Activated CD4-positive, alpha-beta T cell treated with anti-CD3 and anti-CD28 coated beads for 36 hours (primary cell): ENCODE measurements at places on chromosomes 2 and 18. TPM values are rescaled to one million over a fixed set of nuclear protein-coding genes. Genes with fewer than 3 reads are reported as not detected.

GRCh38 chr2:142997231-142997630, 119.8 kb downstream of the KYNU start:
- no peak for DNase-seq

DNA sequence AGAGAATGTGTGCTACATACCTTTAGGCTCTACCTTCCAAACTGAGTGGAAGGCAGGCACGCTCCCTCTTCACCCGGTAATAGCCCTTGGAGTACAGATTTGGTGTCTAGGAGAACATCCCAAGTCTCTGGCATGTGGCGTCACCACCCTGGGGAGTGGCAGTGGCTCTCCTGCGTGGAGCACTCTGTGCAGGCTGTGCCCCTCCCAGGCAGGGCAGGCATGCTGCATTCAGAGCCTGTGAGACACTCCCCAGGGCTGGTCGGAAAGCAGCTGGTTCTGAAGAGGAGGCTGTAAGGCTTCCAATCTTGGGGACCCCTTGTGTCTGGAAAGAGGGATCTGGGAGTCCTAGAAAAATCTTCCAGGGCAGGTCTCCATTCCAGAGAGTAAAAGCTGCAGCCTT, 193.3 kb downstream of the ANKRD30B start:
- DNase-seq: no peak

DNA sequence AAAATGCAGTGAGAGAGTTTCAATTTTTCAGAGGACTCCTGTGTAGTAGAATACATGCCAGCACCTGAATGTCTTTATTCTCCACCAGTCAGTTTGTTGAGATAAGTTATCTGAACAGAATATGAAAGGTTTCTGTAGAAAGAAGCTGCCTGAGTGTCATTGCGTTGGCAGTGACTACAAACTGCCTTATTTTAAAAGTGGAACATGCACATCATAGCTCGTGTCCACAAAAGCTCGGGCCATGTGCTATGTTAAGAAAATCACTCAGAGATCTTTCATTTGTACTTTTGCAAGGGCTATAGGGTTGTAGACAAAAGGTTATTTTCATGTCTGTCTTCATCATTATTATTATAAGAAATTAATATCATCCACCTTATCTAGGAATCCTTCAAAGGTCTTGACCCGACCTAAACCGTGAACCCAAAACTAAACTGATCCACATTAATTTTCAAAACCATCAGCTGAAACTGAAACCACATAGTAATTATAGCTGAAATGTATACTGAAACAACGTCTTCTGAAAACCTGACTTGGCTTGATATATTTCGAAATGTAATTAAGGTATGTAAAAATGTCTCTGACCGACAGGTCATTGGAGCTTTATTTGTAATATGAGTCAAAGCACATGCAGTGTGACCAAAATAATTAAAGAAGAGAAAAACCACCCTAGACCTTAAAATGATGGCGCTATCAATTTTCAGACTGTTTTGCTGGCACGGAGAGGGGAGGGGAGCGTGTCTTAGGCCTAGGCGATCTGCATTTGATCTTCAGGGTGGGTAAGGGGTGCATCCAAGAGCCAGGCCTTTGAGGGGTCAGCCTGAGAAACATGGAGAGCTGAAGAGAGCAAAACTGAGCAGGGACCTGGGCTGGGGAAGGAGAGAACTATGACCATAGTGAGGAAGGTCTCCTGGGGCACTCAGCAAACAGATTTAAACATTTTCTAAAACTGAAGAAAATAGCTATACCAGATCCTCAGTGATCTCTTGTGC, 232.1 kb downstream of the SOX11 start:
- DNase-seq: no peak

- no peak for DNase-seq
Observed at GRCh38 chr18:363301-364085, 95.6 kb upstream of the THOC1 start.

- no peak for DNase-seq
Observed at GRCh38 chr2:133720429-133720828, 152.2 kb upstream of the NCKAP5 start.

- no peak for DNase-seq
Observed at GRCh38 chr2:168560817-168561499, 104.9 kb downstream of the CERS6 start.

DNA sequence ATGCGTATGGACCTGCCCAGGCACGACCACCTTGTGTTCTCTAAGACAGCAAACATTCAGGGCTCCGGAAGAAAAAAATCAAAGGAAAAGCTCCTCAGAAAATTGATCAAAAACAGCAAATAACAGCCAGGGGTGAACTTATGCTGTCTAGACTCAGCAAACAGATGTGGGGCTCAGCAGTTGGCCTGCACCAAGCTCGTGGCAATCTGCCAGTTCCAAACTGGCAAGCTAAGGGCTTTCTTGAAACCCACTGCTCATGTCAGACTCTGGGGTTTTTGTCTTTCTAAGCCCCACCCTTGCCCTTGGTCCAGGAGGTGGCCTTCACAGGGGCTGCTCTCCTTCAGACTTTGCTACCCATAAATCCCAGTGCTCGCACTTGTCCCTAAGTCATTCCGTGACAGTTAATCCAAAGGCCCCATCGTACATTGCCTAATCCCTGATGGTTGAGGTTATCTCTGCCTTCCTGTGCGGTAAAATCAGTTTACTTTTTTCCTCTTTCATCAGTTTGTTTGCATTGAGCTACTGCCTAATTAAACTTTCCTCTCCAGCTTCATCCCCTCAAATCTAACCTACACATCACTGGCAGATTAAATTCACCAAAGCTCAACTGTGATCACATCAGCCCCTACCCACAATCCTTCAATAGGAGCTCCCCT, 408.0 kb downstream of the LRATD1 start:
- DNase-seq: no peak

DNA sequence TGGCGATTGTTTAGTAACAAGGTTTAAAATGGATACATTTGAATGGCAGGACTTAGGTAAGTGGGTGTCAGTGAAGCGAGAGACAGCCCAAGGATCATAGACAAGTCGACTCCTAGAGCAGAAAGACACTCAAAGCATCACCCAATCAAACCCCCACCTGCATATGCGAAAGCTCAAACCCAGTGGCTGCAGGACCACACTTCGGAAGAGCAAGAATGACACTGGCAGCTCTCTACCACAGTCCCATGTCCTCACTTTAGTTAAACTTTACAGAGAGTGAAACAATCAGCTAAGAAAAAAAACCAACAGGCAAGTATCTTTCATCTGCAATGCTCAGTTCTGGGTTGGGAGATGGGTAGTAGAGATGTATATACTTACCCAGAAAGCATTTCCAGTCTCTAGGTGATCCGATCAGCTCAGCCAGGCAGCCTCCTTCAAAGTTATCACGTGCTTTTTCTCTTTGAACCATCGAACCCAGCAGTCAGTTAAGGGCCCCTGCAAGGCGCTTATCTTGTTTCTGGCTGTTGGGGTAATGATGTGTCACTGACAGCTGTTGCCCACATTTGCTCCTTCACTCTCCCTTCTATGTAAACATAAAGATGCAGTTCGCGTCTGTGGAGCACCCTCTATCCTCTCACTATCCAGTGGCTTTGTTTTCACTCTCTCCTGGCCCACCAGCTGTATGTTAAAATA, 357.5 kb upstream of the ID2 start:
- DNase-seq: peak; percentile 34

DNA sequence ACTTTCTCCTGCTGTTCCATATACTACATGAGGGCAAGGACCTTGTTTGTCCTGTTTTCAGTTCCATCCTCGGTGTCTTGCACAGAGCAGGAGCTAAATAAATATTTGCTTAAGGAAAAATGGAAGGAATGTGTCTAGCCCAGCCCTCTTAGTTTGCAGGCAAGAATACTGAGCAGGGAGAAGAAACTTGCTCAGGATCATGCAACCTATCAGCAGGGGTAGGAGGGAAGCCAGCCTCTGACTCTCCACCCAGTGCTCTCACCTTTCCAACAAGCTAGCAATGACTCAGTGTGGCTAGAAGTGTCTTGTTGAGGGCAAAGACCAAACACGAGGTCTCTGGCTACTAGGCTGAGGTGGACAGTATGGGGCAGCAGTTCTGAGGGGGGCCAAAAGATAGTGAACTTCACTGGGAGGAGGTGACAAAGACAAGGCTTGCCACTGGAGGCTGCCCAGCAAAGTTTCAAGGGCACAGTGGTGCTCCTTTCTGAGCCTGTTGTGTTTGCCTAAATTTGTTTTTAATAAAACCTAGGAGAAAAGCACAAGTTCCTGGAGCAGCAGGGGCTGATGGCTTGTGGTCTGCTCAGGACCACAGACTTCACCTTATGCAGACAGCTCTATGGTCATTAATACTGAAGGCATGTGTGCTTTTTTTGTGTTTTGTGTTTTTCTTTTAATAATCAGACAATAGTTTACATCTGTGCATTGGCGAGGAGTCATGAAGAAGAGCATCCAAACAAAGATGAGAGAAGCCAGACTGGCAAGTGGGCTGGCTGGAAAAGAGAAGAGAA, 49.1 kb upstream of the CTAGE1 start:
- DNase-seq: no peak

DNA sequence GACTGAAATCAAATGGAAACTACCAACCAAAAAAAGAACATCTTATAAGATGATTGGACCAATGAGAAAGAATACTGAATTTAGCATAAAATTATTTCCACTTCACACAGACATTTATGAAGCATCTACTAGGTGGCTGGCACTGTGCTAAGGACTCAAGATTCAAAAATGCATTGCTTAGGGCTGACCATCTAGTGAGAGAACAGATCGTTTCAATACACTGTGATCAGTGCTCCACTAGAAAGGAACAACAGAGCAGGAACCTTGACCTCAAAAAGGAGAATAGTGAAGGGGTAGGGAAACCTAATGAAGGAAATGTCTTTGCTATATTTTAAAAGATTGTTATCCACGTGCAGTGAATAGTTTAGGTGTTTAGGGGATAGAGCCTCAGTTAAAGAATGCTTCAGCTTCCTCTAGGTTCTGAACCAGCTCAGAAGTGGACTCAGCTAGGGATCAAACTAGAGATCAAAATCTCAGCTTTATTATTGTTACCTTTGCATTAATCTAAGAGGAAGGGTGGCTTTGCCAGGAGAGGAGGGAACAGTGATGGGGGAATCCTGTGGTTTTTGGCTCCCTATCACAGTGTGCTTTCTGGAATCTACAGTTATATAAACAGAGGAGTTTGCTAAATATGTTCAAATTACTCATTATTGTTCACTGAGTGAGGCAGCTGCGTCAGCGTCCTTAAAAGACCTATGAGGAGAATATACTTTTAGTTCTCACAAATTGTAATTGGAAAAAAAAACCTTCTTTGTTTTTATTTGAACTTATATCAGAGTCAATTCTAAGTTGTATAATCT, 16.2 kb upstream of the BBS5 start:
- DNase-seq: no peak

GRCh38 chr2:240898108-240898730, 2.3 kb upstream of the MAB21L4 start:
- DNase-seq: no peak

- DNase-seq: no peak
Observed at GRCh38 chr2:173187941-173188788, 112.5 kb downstream of the MAP3K20 start.

DNA sequence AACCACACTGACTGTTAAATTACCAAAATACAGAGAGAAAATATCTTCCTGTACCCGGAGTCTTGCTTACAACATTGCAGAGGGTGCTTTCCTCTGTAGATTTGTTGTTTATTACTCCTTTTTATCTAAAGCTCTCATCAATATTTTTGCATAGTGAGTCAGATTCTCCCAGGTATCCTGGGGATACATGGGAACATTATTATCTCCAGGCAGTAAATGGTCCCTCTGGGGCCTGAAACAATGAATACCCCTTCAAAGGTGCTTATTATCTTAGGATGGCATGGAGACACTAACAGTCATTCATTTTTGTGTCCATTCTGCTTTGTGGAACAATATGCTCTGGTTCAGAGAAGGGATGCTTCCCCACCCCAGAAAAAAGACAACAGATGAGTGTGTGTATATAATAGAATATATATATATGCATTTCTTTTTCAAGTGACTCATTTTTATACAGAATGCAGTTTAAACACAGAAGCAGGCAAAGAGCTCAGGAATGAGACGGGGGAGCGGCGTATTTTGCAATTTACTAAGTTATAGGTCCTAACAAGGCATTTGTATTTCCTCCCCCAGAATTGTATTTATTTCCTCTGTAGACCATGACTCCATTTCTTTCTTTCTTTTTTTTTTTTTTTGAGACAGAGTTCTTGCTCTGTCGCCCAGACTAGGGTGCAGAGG, 424.8 kb upstream of the ZEB2 start:
- DNase-seq: no peak

GRCh38 chr2:79630060-79630459, 117.2 kb downstream of the CTNNA2 start:
- DNase-seq: no peak

- no peak for DNase-seq
Observed at GRCh38 chr2:11388262-11389051, 44.0 kb upstream of the ROCK2 start.

GRCh38 chr2:37267685-37268084, 36.2 kb downstream of the NDUFAF7 start:
- DNase-seq: no peak

DNA sequence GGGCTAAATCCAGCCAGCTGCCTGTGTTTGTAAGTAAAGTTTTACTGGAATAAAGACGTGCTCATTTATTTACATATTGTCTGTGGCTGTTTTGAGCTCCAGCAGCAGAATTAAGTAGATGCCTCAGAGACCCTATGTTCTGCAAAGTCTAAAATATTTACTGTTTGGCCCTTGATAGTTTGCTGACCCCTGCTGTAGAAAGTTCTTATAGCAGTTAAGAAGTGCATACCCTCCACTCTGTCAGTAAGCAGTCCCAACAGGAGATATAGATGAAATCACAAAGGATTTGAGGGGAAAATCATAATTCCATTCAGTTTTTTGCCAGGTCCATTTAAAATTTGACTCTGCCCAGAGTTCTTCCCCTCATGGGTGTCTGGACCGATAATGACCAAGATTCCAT, 50.1 kb upstream of the ITM2C start:
- DNase-seq: no peak

DNA sequence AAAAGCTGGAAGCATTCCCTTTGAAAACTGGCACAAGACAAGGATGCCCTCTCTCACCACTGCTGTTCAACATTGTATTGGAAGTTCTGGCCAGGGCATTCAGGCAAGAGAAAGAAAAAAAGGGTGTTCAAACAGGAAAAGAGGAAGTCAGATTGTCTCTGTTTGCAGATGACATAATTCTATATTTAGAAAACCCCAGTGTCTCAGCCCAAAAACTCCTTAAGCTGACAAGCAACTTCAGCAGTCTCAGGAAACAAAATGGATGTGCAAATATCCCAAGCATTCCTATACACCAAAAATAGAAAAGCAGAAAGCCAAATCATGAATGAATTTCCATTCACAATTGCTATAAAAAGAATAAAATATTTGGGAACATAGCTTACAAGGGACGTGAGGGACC, 11.1 kb downstream of the SLC8A1 start:
- DNase-seq: no peak

Gene KCNG2
- total RNA-seq: not detected

Gene LOXL3
- total RNA-seq: 0.96 TPM

Gene IL18R1
- total RNA-seq: 22.4 TPM

Gene CRYGC
- total RNA-seq: not detected

Gene B3GNT7
- not detected for total RNA-seq

Gene PTPRN
- 0.43 TPM for total RNA-seq

Gene AGXT
- not detected for total RNA-seq

Gene ZSWIM2
- not detected for total RNA-seq

Gene RAMP1
- 0.32 TPM for total RNA-seq

Gene MSH6
- total RNA-seq: 166 TPM

Gene ANKRD53
- total RNA-seq: 0.14 TPM

Gene TMEM169
- 1.8 TPM for total RNA-seq

Gene OR6B2
- not detected for total RNA-seq

Gene ALLC
- total RNA-seq: not detected

Gene EFEMP1
- total RNA-seq: not detected
